ENCODE measurements at places on chromosomes 12 and 14. TPM values are rescaled to one million over a fixed set of nuclear protein-coding genes. Genes with fewer than 3 reads are reported as not detected.

DNA sequence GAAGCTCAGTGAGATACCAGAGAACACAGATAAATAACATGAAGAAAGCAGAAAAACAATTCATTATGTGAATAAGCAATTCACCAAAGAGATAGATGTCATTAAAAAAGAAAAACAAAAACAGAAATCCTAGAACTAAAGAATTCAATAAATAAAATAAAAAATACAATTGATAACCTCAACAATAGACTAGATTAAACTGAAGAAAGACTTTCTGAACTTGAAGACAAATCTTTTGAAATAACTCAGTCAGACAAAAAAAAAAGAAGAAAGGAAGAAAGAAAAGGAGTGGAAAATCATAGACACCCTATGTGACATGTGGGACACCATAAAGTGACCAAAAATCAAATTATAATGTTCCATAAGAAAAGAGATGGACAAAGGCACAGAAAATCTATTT is 14.0 kb upstream of the SLC38A1 start:
- no peak overlapping the region for H3K4me3 ChIP-seq
- H3K36me3 ChIP-seq = no peaks in the 10 kb centered on the region
- no peak for DNase-seq
- H3K4me1 ChIP-seq = no peaks in the 10 kb centered on the region

DNA sequence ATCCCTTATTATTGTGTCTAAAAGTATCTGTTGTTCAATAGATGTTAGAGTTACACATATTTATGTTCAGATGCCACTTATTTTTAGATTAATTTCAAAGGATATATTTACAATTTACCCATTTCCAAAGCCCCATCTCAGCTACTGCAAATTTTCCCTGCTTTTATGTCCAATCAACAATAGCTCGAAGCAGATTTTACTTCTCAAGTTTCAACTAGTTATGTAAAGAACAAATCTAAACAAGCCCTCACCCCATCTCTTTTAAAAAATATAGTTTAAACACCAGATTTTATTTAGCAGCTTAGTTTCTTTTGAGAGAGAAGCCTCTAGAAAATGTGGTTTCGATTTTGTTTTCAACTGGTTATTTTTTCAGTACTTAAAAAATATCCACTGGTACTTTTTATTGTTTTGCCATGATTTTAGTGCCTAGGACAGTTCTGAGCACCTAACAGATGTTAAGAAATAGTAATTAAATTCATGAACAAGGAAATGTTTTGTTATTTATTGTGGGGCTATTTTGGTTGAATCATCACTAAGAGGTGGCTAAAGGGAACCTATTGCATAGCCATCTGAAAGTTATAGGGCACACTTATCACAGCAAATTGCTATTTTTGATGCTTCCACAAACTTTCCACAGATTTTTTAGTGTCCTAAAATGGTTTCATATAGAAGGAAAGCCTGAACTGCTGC is 96.2 kb upstream of the BMP4 start:
- no peak for DNase-seq
- no peak overlapping the region for H3K4me3 ChIP-seq
- H3K27me3 ChIP-seq = no peaks in the 10 kb centered on the region
- no peak overlapping the region for H3K27ac ChIP-seq
- H3K4me1 ChIP-seq = no peaks in the 10 kb centered on the region
- no peaks in the 10 kb centered on the region for H3K36me3 ChIP-seq

GRCh38 chr12:54592316-54592715 is 3.9 kb upstream of the PPP1R1A start:
- H3K4me3 ChIP-seq = no peak overlapping the region
- H3K36me3 ChIP-seq = no peaks in the 10 kb centered on the region
- H3K27me3 ChIP-seq = peaks cover 27% of the 10 kb centered on the region
- H3K4me1 ChIP-seq = peaks cover 14% of the 10 kb centered on the region
- no peak overlapping the region for H3K27ac ChIP-seq
- no peak for DNase-seq

DNA sequence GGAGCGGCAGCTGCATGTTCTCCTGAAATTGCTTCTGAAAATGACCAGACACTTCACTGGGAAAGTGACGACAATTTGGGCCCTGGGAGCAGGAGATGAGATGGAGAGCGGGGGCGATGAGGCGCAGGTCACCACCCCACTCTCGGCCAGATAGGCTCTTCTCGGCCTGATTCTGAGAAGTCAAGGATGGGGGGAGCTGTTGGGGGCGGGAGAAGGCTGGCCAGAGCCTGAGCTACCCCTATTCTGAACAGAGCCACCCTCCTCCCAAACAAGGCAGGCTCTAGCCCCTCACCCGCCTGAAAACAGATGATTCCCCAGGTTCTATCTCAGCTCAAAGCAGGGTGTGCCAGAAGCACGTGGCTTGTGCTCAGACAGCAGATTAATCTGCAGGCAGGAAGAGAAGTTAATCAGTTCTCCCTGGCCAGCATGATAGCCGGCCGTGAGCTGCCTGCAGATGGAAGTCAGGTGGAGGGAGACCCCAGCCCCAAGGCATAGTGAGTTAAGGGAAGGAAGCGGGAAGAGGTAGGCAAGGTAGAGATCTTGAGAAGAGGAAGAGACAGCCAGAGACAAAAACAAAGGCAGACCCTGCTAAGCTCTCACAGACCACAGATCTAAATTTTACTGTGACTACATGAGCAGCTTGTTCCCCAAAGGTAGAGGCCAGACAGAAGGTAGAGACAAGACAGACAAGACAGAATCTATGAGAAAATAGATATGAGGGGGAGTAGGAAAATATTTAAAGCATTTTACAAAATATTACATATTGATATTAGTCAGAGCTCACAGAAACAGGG is 10.9 kb upstream of the TAC3 start:
- no peak overlapping the region for H3K27ac ChIP-seq
- H3K4me1 ChIP-seq = peaks cover 8% of the 10 kb centered on the region
- no peak overlapping the region for H3K4me3 ChIP-seq
- H3K36me3 ChIP-seq = no peaks in the 10 kb centered on the region
- no peaks in the 10 kb centered on the region for H3K27me3 ChIP-seq
- no peak for DNase-seq

DNA sequence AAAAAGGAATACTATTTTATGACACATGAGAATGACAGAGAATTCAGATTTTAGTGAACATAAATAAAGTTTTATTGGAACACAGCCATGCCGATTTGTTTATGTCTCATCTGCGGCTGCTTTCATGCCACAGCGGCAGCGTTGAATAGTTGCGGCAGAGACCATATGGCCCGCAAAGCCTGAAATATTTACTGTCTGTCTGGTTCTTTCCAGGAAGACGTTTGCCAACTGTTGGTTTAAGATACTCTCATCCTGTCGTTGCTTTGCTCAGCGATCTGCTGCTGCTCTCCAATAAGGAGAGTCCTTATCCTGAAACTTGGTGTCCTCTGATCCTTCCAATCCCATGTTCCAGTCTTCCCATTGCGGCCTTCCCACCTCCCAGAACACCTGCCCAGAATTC is 89.9 kb downstream of the SLC24A4 start:
- H3K4me3 ChIP-seq = no peak overlapping the region
- no peak overlapping the region for H3K27ac ChIP-seq
- DNase-seq = no peak
- H3K27me3 ChIP-seq = no peaks in the 10 kb centered on the region
- H3K36me3 ChIP-seq = no peaks in the 10 kb centered on the region
- H3K4me1 ChIP-seq = peaks cover 9% of the 10 kb centered on the region

GRCh38 chr12:94242901-94243300 is 94.5 kb downstream of the PLXNC1 start:
- no peak overlapping the region for H3K4me3 ChIP-seq
- no peak for DNase-seq
- no peak overlapping the region for H3K27ac ChIP-seq
- no peaks in the 10 kb centered on the region for H3K27me3 ChIP-seq

GRCh38 chr14:59630288-59630963 is 53.8 kb upstream of the CCDC175 start:
- peaks cover 31% of the 10 kb centered on the region for H3K27me3 ChIP-seq
- H3K36me3 ChIP-seq = no peaks in the 10 kb centered on the region
- H3K4me3 ChIP-seq = peak overlapping the region; percentile 20
- no peak overlapping the region for H3K27ac ChIP-seq
- no peaks in the 10 kb centered on the region for H3K4me1 ChIP-seq
- peak; percentile 41 for DNase-seq

DNA sequence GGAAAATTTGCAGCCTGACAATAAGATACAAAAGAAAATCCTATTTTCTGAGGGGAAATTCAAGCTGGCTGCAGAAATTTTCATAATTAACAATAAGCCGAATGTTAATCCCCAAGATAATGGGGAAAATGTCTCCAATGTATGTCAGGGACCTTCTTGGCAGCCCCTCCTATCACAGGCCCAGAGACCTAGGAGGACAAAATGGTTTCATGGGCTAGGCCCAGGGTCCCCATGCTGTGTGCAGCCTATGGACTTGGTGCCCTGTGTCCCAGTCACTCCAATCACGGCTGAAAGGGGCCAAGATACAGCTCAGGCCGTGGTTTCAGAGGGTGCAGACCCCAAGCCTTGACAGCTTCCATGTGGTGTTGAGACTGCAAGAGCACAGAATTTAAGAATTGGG is 11.2 kb downstream of the C12orf50 start:
- no peaks in the 10 kb centered on the region for H3K27me3 ChIP-seq
- H3K36me3 ChIP-seq = no peaks in the 10 kb centered on the region
- H3K27ac ChIP-seq = no peak overlapping the region
- no peaks in the 10 kb centered on the region for H3K4me1 ChIP-seq
- DNase-seq = no peak

- H3K4me1 ChIP-seq = no peaks in the 10 kb centered on the region
- no peaks in the 10 kb centered on the region for H3K36me3 ChIP-seq
- no peaks in the 10 kb centered on the region for H3K27me3 ChIP-seq
- no peak overlapping the region for H3K4me3 ChIP-seq
- H3K27ac ChIP-seq = no peak overlapping the region
- no peak for DNase-seq
Observed at GRCh38 chr12:127008755-127009403, 1258.1 kb upstream of the TMEM132C start.

GRCh38 chr14:68806526-68807147 is 13.8 kb upstream of the ZFP36L1 start:
- no peak overlapping the region for H3K4me3 ChIP-seq
- no peak for DNase-seq
- no peaks in the 10 kb centered on the region for H3K36me3 ChIP-seq
- H3K4me1 ChIP-seq = peaks cover 48% of the 10 kb centered on the region
- peak overlapping the region; percentile 76 for H3K27ac ChIP-seq
- no peaks in the 10 kb centered on the region for H3K27me3 ChIP-seq

DNA sequence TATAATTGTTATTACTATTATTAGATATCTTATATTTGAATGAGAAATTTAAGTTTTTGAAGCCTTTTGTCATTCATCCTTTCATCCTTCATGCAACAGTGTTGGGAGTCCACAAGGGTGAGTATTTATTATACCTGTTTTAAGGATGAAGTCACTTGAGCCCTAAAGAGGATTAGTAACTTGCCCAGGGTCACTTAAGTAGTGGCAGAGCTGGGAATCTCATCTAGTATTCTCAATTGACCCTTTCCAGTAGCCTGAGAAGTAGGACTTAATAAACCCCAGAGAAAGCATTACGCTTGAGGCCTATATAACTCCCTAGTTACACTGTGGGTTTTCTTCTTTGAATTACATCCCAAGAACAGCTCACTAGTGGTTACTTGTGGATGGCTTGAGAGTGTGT is 119.8 kb downstream of the SRGAP1 start:
- H3K4me3 ChIP-seq = no peak overlapping the region
- H3K27me3 ChIP-seq = no peaks in the 10 kb centered on the region
- H3K27ac ChIP-seq = no peak overlapping the region
- peaks cover 16% of the 10 kb centered on the region for H3K4me1 ChIP-seq
- DNase-seq = no peak

DNA sequence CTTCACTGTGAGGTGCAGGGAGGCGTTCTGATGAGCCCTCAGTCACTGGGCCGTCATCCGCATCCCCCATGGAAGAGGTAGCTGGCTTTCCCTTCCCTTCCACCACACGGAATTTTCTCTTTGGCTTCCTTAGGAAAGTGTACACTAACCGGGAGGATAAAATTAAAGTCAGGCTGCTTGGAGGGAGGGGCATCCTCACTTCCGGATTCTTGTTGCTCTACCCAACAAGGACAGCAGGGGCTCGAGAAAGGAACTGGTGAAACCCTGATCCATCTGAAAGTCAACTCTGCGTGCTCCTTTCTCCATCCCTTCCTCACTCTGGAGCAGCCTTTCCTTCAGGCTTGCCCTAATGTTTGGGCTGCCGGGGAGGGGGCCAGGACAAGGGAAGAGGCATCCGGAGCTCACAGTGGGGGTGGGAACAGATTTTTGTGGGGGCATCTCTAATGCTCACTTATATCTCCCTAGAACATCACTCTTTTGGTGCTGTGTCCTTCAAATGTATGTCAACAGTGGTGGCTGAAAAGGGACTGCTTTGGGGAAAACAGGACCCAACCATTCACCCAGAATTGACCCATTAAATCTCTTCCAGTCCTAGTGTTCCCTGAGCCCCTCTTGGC is 101.4 kb upstream of the FKBP4 start:
- H3K27ac ChIP-seq = no peak overlapping the region
- peaks cover 26% of the 10 kb centered on the region for H3K27me3 ChIP-seq
- no peak overlapping the region for H3K4me3 ChIP-seq

- no peak for DNase-seq
- H3K27ac ChIP-seq = no peak overlapping the region
- no peaks in the 10 kb centered on the region for H3K4me1 ChIP-seq
- H3K4me3 ChIP-seq = no peak overlapping the region
- no peaks in the 10 kb centered on the region for H3K36me3 ChIP-seq
Observed at GRCh38 chr12:64019101-64019500, 174.6 kb downstream of the SRGAP1 start.

DNA sequence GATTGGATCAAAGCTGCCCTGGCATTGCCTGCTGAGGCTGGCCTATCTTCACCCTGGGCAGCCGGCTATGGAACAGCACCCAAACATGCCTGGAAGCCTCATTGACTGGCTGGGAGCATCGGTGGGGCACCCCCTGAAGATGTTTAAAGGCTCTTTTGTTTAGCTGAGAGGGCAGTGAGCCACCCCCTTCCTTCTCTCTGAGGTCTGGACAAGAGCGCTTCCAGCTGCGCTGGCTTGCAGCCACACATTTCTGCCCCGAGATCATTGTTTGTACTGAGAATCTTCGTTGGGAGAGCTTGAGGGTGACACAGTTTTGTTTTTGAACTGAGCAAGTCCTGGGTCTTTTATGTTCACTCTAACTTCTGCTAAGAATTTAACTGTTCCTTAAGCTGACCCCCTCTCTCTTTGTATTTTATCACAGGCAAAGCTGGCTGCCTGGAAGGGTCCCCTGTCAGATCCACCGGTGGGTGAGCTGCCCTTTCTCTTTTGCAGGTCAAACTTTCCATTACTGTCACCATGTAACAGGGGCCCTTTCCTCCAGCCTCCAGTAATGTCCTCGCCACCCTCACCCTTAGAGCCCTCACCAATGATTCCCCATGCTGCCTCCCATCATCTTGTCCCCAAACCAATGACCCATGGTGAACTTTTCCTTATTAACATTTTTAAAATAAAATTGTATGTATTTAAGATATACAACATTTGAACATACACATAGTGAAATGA is 212.2 kb downstream of the KIF26A start:
- peaks cover 14% of the 10 kb centered on the region for H3K27me3 ChIP-seq
- H3K4me3 ChIP-seq = no peak overlapping the region
- no peaks in the 10 kb centered on the region for H3K36me3 ChIP-seq
- H3K27ac ChIP-seq = no peak overlapping the region

- H3K27ac ChIP-seq = no peak overlapping the region
- no peaks in the 10 kb centered on the region for H3K27me3 ChIP-seq
- DNase-seq = no peak
- no peaks in the 10 kb centered on the region for H3K4me1 ChIP-seq
- H3K4me3 ChIP-seq = no peak overlapping the region
Observed at GRCh38 chr14:58738189-58738836, 100.6 kb downstream of the DACT1 start.

The SLC25A21 gene
- total RNA-seq = 0.38 TPM

The MAPK1IP1L gene
- 72.4 TPM for total RNA-seq

The SPATS2 gene
- total RNA-seq = 17.3 TPM

The KRT8 gene
- total RNA-seq = 139 TPM

The RGS6 gene
- total RNA-seq = 2.5 TPM

The CTSG gene
- 12.2 TPM for total RNA-seq

The KRT6C gene
- total RNA-seq = not detected

The PSMB11 gene
- total RNA-seq = not detected

The TMEM63C gene
- total RNA-seq = 0.27 TPM

The ASB8 gene
- 40.9 TPM for total RNA-seq

The SERPINA12 gene
- total RNA-seq = not detected

Data from lower lobe of right lung (tissue), 2 donors.